ENCODE measurements at places on chromosomes 16 and 17. TPM values are rescaled to one million over a fixed set of nuclear protein-coding genes. Genes with fewer than 3 reads are reported as not detected.

DNA sequence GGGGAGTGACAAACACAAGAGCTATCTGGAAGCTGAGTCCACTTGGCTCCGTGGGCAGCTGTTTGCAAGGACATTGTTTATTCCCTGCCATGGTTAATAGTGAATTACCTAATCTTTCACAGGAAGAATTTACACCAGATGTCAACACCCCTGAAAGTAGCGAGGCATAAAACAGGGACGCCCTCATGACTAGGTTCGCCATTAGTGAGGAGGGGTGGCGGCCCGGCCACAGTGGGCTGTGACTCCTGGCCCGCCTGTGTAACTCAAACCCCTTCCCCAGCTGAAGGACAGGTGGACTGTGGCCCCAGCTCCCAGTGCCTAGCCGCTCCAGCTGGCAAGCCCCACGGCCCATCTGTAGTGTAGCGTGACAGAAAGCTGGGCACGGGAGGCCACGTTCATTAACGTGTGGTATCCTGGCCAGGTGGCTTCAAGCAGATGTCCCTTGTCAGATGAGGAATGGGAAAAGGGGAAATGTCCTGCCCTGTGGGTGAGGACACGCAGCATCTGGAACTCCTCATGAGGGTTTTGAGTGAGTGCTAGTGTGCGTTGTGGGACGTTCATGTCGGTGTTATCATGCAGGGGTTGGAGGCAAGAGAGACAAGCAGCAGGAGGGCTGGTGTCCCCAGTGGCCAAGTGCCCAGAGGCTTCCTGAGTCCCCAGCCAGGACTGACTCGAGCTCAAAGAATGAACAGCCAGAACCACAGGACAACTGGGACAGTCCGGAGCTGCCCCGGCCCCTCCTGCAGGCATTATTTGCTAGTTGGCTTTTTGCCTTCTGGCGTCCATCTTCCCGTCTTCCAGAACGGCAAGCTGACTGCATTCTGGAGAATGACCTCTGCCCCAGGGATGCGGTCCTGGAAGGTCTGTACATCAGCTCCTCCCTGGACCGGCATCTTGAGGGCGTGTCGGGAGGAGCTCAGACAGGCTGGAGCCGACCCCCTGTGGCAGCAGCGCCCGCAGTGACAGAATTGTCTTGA is 19.2 kb downstream of the KDM8 start:
- no peaks in the 10 kb centered on the region for H3K36me3 ChIP-seq
- H3K27ac ChIP-seq: no peak overlapping the region
- no peaks in the 10 kb centered on the region for H3K27me3 ChIP-seq
- no peak overlapping the region for H3K4me3 ChIP-seq
- DNase-seq: no peak

DNA sequence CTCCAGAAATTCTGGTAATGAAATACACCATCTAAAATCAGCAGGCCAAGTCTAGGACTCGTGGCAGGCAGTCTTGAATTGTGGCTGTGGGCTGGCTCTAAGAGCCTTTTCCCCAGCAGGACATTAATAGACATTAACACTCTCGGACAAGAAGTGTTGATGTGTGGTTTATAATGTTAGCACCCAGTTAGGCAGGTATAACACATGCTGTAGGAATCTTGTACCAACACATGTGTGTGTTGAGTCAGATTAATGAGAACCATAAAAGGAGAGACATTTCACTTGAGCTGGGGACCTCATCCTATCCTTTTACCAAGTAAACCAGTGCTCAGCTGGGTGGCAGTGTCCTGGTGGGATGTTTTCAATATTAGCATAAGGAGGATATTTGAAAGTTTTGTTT is 264.5 kb downstream of the FTO start:
- H3K27me3 ChIP-seq: no peaks in the 10 kb centered on the region
- no peaks in the 10 kb centered on the region for H3K4me1 ChIP-seq

The NPIPB4 gene
- total RNA-seq: 160 TPM

The SEPTIN1 gene
- 2.4 TPM for total RNA-seq

- no peak overlapping the region for H3K27ac ChIP-seq
- H3K27me3 ChIP-seq: no peaks in the 10 kb centered on the region
- H3K36me3 ChIP-seq: no peaks in the 10 kb centered on the region
- H3K4me3 ChIP-seq: no peak overlapping the region
- peaks cover 14% of the 10 kb centered on the region for H3K4me1 ChIP-seq
These were observed 11.5 kb downstream of the EPOP start for GRCh38 chr17:38663125-38663751.

The CDK5R1 gene
- 13.2 TPM for total RNA-seq

The APOH gene
- total RNA-seq: 0.63 TPM

Measured in testis (tissue), 5 donors.